Activated T-cell treated with anti-CD3 and anti-CD28 coated beads for 24 hours (primary cell): ENCODE measurements at places on chromosomes 5 and 9.

DNA sequence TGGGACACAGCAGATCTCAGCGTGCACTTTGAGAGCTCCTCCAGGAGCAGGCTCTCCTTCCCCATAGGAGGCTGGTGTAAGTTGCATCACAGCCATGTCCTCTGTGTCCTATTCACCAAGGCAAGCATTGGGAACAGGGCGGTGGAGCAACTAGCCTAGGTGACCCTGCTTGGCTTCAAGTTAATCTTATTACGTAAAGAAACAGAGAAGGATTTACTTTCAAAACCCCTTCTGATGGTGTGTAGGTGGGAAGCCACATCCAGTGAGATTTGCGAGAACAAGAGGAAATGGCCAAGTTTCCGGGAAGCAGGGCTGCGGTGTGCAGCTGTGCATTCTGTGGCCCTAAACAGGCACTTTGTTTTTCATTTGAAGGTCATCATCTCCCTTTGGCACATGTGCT lies 80.2 kb downstream of the TRIO start:
- DNase-seq: no peak

DNA sequence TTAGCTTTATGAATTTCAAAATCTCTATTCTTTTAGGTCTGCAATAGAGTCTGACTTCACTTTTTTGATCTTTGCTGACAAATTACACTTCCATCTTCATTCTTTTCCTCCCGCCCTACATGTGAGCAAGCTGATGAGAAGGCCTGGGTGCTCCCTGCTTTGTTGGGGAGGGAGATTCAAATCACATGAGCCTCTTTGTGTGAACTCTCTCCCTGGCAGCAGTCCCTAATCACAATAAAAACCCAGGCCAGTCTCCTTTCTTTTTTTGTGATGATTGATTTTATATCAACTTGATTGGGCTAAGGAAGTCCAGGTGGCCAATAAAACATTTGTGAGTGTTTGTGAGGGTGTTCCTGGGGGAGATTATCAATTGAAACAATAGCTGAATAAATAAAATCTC lies 89.4 kb downstream of the PSAT1 start:
- no peak for DNase-seq

GRCh38 chr9:37030611-37030939 lies 3.5 kb downstream of the PAX5 start:
- no peak for DNase-seq

GRCh38 chr9:134918646-134919045 lies 934 bp upstream of the FCN1 start:
- DNase-seq: no peak

GRCh38 chr5:67876371-67876770 lies 339.2 kb upstream of the PIK3R1 start:
- no peak for DNase-seq

GRCh38 chr9:114460513-114461199 lies 44.6 kb downstream of the WHRN start:
- DNase-seq: no peak

DNA sequence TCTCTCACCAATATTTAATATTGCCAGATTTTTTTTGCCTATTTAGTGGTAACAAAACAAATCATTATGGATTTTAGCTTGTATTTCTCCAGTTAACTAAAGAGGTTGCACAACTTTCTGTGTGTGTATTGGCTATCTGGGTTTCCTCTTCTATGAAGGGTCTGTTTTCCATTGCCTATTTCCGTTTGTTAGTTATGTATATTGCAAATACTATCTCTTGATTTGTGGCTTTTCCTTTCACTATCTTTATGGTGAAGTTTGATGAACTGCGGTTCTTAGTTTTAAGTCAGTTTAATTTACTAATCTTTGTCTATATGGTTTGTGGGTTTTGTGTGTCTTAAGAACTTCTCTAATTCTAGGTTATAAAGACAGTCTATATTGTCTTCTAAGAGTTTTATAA lies 136.3 kb downstream of the CEP120 start:
- no peak for DNase-seq

DNA sequence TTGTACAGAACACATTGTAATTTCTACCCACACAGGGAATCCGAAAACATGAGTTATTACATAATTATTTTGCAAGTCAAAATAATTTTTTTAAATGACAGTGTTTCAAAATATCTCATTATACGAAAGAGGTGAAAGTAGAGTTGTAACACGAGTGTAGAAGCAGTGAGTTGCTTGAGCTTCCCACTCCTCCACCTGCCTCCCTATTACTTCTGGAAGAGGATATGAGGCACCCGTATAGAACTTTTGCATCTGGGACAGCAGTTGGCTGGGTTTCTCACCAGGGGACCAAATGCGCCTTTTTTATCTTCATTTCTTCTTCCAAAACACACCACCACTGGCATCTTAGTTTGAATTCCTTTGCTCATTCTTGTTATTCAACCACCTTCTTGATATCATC lies 779.0 kb upstream of the COX7C start:
- DNase-seq: no peak

- DNase-seq: no peak
Observed at GRCh38 chr5:149415066-149415967, 36.2 kb upstream of the IL17B start.

- DNase-seq: no peak
Observed at GRCh38 chr9:68446836-68447235, 90.4 kb downstream of the PGM5 start.

GRCh38 chr5:141478321-141478945 lies 2.7 kb downstream of the PCDHGC3 start:
- DNase-seq: no peak

- DNase-seq: no peak
Observed at GRCh38 chr9:116471093-116471906, 215.8 kb upstream of the TRIM32 start.
